ENCODE measurements at places on chromosomes 11 and 22. TPM values are rescaled to one million over a fixed set of nuclear protein-coding genes. Genes with fewer than 3 reads are reported as not detected.

The C11orf54 gene
- 12.8 TPM for total RNA-seq

The GCAT gene
- total RNA-seq = 14.6 TPM

The TREH gene
- not detected for total RNA-seq

The OR5P2 gene
- total RNA-seq = not detected

The RPS25 gene
- 1,513 TPM for total RNA-seq

The TIGD3 gene
- 1.4 TPM for total RNA-seq

The OR2AG2 gene
- total RNA-seq = 0.08 TPM
